CD4-positive, alpha-beta T cell treated with Interleukin-17A for 1 hour (primary cell): ENCODE measurements at places on chromosomes 6 and 20.

GRCh38 chr20:37804584-37805566 lies 98.1 kb upstream of the VSTM2L start:
- DNase-seq, result no peak

DNA sequence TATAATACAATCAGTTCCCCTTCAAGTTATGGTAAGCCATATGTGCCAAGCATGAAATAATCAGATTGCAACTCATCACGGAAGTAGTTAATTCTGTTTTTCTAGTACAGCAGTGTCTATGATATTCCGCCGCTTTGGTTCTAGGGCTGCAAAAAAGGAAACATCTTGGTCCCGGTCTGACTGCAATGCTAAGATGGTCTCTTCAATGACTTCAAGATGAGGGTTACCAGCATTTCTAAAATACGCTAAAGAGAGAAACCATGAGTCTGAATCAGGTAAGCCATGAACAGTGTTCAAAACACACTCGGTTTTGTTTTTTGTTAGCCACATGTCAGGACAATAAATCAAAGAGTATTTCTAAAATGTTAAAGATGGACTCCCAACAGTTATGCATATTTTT lies 3.2 kb upstream of the ANKRD60 start:
- DNase-seq, result peak; percentile 26

- DNase-seq, result no peak
These were observed 853.8 kb downstream of the MAFB start for GRCh38 chr20:39835130-39835842.

- no peak for DNase-seq
These were observed 4.3 kb upstream of the BPIFB1 start for GRCh38 chr20:33278700-33279099.

DNA sequence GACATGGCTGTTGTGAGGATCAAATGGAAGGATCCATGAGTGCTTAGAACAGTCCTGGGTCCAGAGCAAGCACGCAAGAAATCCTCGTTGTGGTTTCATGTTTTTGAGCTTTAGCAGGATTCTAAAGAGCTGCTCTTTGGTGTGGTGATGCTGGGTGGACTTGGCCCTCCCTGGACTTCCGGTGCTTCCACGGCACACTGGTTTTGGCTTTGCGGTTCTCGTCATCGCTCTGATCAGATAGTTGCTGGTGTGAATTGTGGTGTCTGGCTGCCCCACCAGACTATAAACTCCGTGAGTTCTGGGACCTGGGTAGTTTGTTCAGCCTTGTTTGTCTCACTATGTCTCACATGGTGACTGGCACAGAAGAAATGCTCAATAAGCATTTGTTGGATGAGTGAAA lies 3.3 kb downstream of the HNF4A start:
- DNase-seq, result no peak

GRCh38 chr6:149250951-149251350 lies 66.6 kb upstream of the TAB2 start:
- DNase-seq, result no peak

DNA sequence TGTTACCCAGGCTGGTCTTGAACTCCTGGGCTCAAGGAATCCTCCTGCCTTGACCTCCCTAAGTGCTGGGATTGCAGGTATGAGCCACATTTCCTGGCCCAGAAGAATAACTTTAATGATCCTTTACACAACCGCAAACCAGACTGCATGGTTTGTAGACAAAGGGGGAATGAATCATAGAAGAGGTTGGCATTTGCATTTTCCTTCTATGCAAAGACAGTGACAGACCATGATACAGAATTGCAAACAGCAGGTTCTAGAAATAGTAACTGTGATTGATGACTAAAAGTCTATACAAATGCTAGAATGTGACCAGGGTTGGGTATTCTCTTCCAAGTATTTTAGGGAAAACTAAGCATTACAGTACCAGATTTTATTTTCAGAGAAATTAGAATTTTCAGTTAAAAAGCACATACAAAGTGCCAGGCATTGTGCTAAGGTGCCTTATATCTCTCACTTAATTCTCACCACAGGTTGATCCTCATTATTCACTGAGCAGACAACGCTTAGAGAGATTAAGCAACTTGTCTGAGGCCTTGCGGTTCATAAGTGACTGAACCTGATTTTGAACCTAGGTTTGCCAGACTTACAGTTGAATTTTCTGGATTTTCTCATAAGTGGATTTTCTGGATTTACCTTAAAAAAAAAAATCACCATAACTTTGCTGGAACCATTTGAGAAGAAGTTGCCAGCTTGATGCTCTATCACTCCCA lies 146.6 kb downstream of the ZFAND3 start:
- no peak for DNase-seq

GRCh38 chr20:50292079-50292590 lies 101.5 kb downstream of the CEBPB start:
- DNase-seq, result no peak

DNA sequence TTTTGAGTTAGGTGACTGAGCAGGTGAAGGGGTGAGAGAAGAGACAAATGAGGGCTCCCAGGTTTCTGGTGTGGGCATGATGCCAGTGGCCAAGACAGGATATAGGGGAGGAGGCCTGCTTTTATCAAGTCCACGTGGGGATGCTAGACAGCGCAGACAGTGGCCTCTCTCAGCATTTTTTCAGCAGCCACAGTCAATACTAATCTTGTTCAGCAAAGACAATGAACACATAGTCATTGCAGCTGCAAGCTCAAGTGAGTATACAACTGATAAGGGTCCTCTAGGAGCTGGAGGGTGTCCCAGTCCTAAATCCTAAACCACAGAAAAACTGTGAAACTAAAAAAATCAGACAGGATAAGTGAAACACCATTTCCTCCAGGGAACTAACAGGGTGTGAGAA lies 48.6 kb downstream of the UQCC1 start:
- no peak for DNase-seq

DNA sequence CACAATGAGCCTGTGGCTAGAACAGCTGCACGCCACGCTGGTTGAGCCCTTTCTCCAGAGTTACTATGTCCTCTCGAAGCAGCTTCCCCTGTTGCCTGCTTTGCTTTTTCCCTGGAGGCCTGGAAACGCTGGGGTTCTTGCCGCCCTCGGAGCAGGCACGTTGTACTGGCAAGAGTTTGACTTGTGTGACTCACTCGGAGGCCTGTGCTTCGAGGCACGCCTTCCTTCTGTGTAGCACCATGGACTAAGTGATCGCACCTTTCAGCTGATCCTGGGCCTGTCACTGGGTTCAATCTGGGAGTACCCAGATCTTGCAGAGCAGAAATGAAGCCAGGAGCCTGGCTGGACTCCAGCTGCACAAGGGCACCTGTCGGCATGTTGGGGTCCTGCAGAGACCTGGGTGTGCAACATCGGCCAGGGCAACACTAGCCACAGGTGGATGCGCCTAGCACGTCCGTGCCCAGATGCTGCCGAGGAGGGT lies 5.2 kb downstream of the INSM1 start:
- DNase-seq, result no peak

DNA sequence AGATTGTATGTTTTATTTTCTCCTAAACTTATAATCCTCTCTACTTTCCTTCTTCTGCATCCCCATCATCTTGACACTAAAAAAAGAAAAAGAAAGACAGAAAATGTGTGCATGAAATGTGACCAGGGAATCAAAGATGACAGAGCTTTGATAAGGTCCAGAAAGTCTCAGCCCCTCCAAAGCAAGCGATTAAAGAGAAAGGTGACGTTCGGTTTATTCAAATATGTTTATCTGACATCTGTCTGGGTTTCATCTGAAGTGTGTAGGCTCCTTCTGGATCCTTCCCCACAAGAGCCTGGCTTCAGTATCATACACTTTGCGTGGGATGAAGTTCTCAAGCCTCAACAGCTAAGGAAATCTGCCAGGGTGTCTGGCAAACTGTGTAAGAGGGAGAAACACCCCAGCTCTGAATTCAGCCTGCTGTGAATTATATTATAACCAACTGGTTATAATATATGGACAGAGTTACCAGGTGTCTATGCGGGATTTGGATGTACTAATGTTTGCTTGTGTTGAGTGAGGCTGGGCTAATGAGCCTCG lies 263.0 kb downstream of the ZNF217 start:
- no peak for DNase-seq

- DNase-seq, result peak; percentile 86
These were observed 85.7 kb downstream of the SHLD1 start for GRCh38 chr20:5835871-5836270.

DNA sequence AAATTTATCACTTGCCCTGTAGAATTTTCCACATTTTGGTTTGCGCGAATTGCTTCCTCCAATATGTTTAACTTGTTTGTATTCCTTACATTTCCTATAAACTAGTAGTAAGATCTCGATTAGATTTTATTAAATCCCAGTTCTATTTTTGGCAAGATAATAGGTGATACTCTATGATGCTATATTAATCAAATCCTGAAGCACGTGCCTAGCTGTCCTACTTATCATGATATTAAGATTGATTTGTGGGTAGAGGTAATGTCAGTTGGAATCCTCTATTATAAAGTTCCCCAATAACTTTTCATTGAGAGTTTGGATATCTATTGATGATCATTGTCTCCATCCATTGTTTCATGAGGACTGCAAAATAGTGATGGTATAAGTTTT lies 82.8 kb upstream of the RIPOR2 start:
- no peak for DNase-seq

- DNase-seq, result peak; percentile 48
These were observed 11.5 kb upstream of the CCDC170 start for GRCh38 chr6:151482290-151482689.

DNA sequence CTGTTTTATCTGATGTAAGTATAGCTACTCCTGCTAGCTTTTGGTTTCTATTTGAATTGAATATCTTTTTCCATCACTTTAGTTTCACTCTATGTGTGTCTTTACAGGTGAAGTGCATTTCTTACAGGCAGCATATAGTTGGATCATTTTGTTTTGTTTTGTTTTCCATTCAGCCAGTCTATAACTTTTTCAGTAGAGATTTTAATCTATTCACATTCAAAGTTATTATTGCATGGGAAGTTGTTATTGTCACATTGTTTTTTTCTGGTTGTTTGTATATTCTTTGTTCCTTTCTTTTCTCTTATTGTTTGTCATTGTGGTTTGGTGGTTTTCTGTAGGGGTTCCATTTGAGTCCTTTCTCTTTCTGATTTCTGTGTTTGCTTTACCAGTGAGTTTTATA lies 151.2 kb downstream of the PDE10A start:
- no peak for DNase-seq

- no peak for DNase-seq
These were observed 126.4 kb upstream of the BTBD3 start for GRCh38 chr20:11791316-11791715.

DNA sequence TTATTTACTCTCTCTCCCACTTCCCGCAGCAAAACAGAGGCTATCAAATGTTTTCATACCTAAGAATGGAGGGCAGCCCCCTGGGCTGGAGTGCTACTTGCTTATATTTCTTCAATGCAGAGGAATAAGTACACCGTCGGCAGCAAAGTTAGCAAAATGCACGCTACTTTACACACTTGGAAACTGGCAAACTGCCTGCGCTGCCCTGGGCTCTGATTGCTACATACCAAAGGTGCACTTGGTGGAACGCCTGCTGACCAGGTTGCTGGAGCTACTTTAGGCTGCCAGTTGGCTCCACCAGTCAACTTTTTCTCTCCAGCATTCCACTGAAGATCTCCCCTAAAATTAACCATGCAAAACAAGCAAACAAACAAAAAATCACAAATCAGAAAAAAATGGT lies 62.4 kb downstream of the PRSS35 start:
- no peak for DNase-seq

GRCh38 chr20:25220021-25220730 lies 24.7 kb downstream of the ENTPD6 start:
- DNase-seq, result peak; percentile 5

GRCh38 chr20:13355941-13356486 lies 134.9 kb downstream of the ISM1 start:
- DNase-seq, result no peak

DNA sequence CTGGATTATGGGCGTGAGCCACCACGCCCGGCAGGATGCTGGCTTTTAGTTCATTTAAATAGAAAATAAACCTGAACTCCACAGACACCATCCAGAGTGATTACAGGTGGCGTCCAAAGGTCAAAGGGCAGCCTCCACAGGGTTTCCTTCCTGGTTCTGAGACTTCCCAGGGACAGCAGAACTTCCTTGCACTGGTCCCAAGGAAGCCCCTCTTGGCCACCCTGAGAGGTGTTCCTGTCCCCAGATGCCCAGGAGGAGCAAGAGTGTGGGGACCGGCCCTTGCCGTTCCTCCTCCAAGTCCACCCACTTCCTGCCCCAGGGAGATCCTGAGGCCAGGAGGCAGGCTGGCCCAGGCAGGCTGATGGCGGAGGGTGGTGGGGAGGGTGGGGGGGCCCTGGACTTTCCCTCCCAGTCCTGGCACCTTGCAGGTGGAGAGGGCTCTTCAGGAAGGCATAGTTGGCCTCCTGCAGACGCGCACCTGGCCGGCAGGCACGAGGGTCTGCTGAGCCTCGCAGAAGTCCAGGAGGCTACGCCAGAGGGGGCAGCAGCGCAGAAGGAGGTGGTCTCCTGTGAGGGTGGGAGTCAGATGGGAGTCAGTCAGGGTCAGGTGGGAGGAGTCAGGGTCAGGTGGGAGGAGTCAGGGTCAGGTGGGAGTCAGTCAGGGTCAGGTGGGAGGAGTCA lies 5.0 kb downstream of the FNDC11 start:
- DNase-seq, result no peak

GRCh38 chr6:31126396-31127175 lies 6.3 kb upstream of the CDSN start:
- DNase-seq, result no peak

DNA sequence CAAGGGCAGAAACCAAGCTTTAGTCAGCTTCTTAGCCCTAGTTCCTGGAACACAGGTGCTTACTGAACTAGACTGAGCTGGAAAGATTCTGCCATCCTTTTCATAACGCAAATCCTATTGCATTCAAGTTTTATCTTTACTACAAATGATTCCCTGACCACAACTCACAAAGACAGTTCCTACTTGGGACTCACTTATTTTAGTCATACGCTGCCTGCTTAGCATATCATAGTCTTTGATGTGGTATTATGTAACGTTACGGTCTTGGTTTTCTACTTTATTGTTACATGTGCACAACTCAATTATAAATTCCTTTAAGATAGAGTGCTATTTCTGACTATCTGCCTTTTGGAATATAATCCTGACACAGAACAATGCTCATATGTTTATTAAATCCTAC lies 59.1 kb downstream of the BLOC1S5 start:
- no peak for DNase-seq

GRCh38 chr20:56353356-56353755 lies 5.4 kb upstream of the FAM210B start:
- no peak for DNase-seq

GRCh38 chr6:116444092-116444491 lies 17.1 kb upstream of the CALHM6 start:
- DNase-seq, result peak; percentile 28

DNA sequence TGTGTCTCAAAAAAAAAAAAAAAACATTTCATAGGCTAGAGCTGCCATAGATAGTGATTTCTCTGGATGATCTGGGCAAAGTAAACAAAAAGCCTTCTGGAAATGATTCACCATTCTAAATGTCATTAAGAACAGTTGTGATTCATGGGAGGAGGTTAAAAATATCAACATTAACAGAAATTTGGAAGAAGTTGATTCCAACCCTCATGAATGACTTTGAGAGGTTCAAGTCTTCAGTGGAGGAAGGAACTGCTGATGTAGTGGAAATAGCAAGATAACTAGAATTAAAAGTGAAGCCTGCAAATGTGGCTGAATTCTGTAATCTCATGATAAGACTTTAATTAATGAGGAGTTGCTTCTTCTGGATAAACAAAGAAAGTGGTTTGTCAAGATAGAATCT lies 26.8 kb upstream of the MMP24 start:
- no peak for DNase-seq
